ENCODE measurements at places on chromosomes 1 and 21. TPM values are rescaled to one million over a fixed set of nuclear protein-coding genes. Genes with fewer than 3 reads are reported as not detected.
A peak's percentile ranks its signal among the peaks of the same experiment; 100 is the strongest.

The URB1 gene
- total RNA-seq: 15.8 TPM

The PLA2G2E gene
- total RNA-seq: not detected

The TAL1 gene
- total RNA-seq: not detected

The SPRR1A gene
- total RNA-seq: not detected

The DNAJC28 gene
- total RNA-seq: 1.5 TPM

The OR14A2 gene
- not detected for total RNA-seq

The TLR5 gene
- 1.8 TPM for total RNA-seq

The LRRC39 gene
- total RNA-seq: 0.94 TPM

DNA sequence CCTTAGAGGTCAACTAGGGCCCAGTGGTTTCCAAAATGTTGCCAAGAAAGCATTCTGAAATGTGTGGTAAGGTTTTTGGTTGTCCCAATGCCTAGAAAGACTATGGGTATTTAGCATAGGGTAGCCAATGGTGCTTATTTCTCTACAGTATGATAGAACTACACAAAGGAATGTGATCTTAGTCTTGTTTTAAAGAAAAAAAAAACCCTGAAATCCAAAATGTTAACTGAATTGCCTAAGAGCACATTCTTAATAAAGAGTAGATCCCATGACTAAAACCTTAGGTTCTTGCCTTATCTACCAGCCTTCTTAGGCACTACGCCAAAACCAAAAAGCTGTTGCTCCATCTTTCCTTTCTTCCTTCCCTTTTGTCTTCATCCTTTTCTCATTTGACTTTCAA is 428.2 kb downstream of the MRPL39 start:
- no peak for DNase-seq
- no peaks in the 10 kb centered on the region for H3K36me3 ChIP-seq
- H3K4me3 ChIP-seq: no peak overlapping the region
- H3K4me1 ChIP-seq: no peaks in the 10 kb centered on the region

DNA sequence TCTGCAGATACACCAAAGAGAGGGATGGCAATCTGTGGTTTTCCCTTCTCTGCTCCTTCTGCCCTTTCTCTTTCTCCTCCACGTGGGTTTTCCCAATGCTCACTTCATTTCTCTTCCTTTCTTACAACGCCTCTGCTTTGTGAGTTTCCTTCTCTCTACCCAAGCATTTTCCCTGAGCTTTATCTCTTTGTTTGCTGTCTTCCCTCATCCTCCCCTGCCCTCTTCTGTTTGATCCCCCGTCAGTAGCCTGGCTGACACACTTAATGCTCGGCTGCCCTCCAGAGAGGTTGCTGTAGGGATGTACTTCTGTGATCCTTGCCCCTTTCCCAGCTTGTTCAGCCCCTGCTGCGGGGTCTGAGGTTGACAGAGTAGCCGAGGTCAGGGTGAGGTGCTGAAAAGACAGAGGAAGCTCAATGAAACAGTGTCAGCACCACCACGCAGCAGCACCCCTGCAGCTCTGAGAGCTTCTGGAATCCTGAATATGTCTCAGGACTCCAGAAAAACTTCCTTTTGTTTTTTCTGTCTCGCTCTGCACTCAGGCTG is 6.0 kb downstream of the EDARADD start:
- H3K36me3 ChIP-seq: no peaks in the 10 kb centered on the region
- no peak overlapping the region for H3K4me3 ChIP-seq
- H3K27me3 ChIP-seq: peaks cover 30% of the 10 kb centered on the region
- DNase-seq: no peak

GRCh38 chr1:224873434-224874369 is 55.8 kb upstream of the DNAH14 start:
- no peaks in the 10 kb centered on the region for H3K4me1 ChIP-seq
- H3K27me3 ChIP-seq: peaks cover 9% of the 10 kb centered on the region
- H3K27ac ChIP-seq: no peak overlapping the region

DNA sequence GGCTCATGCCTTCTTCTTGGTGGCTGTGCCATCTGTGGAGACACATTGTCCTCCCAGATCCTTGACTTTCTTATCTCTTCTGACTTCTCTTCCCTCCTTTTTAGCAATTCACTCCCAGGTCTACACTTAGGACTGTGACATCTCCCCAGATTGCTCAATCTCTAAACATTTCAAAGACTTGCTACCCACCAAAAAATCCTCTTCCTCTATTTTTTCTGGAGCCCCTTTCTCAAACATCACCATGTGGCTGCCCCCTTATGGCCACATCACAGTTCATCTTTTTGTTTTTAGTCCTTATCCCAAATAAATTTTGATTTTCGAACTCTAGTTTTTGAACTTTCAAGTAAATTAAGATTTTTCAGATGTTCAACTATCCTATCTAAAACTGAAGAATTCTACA is 148.6 kb upstream of the HOOK1 start:
- no peaks in the 10 kb centered on the region for H3K27me3 ChIP-seq
- H3K4me1 ChIP-seq: no peaks in the 10 kb centered on the region
- no peak overlapping the region for H3K27ac ChIP-seq
- H3K36me3 ChIP-seq: peaks cover 3% of the 10 kb centered on the region
- DNase-seq: no peak

- no peak for DNase-seq
- no peaks in the 10 kb centered on the region for H3K27me3 ChIP-seq
- H3K4me3 ChIP-seq: no peak overlapping the region
Measured at GRCh38 chr1:246748867-246749266, 24.7 kb downstream of the SCCPDH start.

DNA sequence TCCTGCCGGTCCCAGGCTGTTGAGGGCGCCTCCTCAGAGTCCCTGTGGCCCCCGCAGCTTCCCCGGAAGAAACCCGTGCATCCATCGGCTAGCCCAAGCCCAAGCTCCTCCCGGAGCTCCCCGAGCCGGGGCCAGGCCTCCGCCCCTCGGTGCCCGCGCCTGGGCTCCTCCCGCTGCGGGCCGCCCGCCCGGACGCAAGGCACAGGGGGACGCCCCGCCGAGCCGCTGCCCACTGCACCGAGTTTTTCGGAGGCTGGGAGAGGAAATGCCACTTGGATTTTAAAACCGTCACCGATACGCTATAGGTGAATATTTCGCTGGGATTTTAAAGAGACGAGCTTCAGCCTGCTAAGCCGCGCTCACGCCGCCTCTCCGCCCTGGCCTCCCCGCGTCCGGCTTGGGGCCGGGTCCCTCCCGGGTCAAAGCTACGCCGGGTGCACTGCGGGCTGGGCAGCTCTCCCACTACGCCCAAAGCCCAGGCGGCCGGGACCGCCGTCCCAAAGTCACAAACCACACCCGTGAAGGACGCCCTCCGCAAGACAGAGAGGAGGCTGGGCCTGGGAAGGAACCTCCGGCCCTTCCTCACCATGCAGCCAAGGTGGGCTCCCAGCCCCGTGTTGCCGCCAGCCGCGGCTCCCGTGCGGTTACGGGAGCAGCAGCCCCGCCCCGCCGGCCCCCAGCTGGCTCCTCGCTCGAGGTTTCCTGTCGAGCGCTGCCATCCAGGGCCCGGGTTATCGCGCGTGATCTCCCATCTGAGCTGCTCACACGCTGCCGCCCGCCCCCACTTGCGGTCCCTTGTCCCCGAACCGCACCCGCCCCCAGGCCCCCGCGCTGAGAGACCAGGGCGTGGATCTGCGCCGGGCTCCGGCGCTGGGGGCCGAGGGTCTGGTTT is 63.2 kb downstream of the CD247 start:
- peak overlapping the region; percentile 78 for H3K4me3 ChIP-seq
- no peaks in the 10 kb centered on the region for H3K27me3 ChIP-seq
- DNase-seq: peak; percentile 84
- H3K36me3 ChIP-seq: peaks cover 11% of the 10 kb centered on the region
- H3K4me1 ChIP-seq: peaks cover 47% of the 10 kb centered on the region

DNA sequence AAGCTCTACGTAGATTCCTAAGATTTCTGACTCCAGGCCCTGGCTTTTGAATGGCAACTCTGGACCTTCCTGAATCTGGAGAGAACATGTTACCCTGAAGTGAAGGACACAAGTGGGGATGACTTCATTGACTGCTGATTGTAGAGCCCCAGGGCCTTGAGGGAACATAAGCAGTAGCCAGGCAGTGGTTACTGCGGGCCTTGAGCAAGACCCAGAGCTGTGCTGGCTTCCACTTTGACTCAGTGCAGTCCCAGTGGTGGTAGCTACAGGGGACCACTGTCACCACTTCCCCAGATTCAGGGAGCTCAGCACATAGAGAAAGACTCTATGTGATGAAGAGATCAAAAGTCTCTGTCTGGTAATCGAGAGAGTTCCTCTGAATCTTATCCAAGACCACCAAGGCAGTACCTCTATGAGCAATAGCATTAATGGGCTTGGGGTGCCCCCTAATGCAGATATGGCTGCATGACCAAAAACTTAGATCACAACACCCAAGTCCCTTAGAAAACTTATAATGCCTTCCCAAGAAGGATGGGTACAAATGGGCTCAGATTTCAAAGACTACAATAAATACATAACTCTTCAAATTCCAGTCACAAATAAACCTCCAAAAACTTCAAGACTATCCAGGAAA is 1278.3 kb downstream of the AMY1C start:
- H3K4me1 ChIP-seq: no peaks in the 10 kb centered on the region
- H3K4me3 ChIP-seq: no peak overlapping the region
- no peaks in the 10 kb centered on the region for H3K36me3 ChIP-seq
- no peak overlapping the region for H3K27ac ChIP-seq
- no peak for DNase-seq
- no peaks in the 10 kb centered on the region for H3K27me3 ChIP-seq

DNA sequence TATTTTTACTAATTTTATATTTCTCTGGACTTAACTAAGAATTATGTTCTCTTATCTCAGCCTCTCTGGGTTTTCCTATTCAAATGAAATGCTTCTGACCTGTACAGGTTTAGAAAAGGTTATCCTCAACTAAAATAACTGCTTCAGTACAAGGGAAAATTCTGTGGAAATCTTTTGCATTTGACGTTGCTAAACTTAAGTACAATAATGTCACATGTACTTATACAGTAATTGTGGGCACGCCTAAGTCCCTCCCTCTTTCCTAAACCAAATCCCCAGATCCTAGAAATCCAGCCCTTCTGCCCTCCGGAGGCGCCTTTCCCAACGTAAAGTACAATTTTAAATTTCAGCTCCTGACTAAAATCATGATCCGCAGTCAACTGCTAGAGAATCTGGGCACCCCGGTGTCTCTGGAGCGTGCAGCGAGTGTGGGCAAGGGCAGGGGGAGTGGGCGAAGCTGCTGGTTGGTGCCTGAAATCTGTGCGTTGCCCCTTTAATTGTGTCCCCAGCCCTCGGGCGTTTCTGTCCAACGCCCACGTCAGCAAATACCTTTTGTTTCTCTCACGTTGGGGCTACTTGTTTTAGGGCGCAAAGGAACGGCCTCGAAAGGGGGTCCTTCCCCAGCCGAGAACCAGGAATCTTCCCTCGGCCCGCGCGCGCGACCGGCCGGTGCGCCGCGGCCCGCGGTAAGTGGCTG is at the start of gene ZBTB8A:
Gene ZBTB8A, plus strand, starts transcription at position 541 of the 697 bp plus-strand sequence. CDS start 53,505 bp downstream, outside the sequence.
- peak; percentile 41 for DNase-seq
- peaks cover 1% of the 10 kb centered on the region for H3K36me3 ChIP-seq

DNA sequence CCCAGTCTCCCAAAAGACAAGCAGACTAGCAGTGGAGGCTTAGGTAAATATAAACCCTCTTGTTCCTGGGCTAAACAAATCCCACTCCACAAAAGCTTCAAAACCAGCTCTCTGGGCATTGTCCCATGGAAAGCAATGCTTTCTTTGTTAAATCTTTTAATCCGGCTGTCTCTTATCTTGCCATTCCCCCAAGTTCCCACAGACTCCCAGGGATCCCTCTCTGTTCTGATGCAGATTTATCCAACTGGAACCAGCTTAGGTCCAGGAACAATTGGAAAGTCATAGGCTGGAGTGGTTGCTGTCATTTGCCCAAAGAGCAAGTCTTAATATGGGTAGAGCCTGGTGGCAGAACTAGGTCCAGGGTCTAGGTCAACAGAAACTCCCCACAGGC is 110.1 kb upstream of the ATP1A1 start:
- no peak overlapping the region for H3K4me3 ChIP-seq
- no peak for DNase-seq
- peaks cover 27% of the 10 kb centered on the region for H3K4me1 ChIP-seq
- H3K27me3 ChIP-seq: no peaks in the 10 kb centered on the region
- H3K36me3 ChIP-seq: no peaks in the 10 kb centered on the region
- no peak overlapping the region for H3K27ac ChIP-seq

- H3K4me3 ChIP-seq: no peak overlapping the region
- no peaks in the 10 kb centered on the region for H3K36me3 ChIP-seq
- no peaks in the 10 kb centered on the region for H3K4me1 ChIP-seq
- no peak for DNase-seq
Measured at GRCh38 chr1:24294228-24294672, 24.9 kb upstream of the GRHL3 start.

All from activated naive CD8-positive, alpha-beta T cell treated with anti-CD3 and anti-CD28 coated beads, Interleukin-2, amount 10 ng/mL, durations not matched to agents 7 days and 5 days (primary cell).